ENCODE measurements at places on chromosomes 11 and 22.

GRCh38 chr11:34836958-34837856 lies 79.0 kb downstream of the APIP start:
- no peak for DNase-seq

- DNase-seq: no peak
Measured at GRCh38 chr22:46738647-46739093, 618 bp upstream of the CERK start.

GRCh38 chr11:132788816-132789325 lies 743.4 kb downstream of the OPCML start:
- no peak for DNase-seq

DNA sequence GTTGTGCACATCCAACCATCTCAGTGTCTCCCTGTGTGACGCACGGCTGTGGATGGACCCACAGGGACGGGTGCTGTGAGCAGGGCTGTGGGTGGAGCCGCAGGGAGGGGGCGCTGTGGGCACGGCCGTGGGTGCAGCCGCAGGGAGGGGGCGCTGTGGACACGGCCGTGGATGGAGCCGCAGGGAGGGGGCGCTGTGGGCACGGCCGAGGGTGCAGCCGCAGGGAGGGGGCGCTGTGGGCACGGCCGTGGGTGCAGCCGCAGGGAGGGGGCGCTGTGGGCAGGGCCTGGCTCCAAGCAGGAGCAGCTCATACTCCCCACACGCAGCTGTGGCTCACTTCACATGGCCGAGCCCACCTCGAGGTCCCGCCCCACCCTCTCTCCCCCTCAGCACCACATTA lies 6.0 kb upstream of the MAPK11 start:
- peak; percentile 80 for DNase-seq

GRCh38 chr11:2299773-2300172 lies 1.9 kb downstream of the C11orf21 start:
- DNase-seq: no peak

GRCh38 chr11:121688055-121688491 lies 235.3 kb upstream of the SORL1-AS1 start:
- DNase-seq: no peak

- DNase-seq: no peak
Measured at GRCh38 chr11:87628026-87628580, 547.1 kb downstream of the RAB38 start.

DNA sequence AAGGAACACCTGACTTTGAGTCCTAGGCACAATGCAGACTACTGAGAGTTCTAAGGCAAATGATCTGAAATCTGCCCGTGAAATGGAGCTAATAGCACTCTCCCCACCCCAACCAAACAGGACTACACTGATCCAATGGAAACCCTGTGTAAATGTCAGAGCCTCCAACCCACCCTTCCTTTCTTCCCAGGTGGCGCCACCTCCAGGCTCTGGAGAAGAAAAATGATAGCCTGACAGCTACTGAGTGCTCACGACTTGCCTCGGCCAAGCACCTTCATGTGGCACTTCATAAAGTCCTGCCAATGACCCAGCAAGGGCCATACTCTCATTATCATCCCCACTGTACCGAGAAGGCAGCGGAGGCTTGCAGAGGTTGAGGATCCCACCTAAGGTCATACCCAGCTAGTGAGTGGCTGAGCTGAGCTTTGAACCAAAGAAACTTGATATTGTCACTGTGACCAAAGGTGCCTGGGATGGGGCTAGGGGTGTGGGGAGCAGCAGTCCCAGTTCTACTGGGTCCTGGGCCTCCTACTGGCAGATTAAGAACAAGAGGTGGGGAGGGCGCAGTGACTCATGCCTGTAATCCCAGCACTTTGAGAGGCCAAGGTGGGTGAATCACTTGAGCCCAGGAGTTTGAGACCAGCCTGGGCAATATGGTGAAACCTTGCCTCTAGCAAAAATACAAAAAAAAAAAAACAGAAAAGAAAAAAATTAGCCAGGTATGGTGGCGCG lies 20.5 kb downstream of the TST start:
- DNase-seq: no peak

DNA sequence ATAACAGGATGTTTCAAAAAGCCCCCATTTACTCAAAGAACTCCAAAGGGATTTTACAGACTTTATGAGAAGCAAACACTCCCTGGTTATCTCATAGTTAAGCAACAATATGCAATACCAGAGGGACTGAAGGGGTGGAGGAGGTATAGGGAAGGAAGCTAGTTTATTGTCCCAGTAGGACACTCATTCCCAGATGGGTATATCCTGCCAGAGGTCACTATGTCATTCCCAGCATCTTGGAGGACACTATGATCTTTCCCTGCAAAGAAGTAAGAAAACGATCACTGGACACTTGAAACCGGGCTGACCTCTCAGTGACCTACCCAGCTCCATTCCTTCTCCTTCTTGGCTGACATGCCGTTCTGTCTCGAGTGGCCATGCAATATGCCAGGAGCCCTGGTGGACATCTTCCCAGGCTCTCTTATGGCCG lies 114.5 kb downstream of the NAT10 start:
- no peak for DNase-seq

GRCh38 chr11:112363527-112363926 lies 102.9 kb upstream of the PLET1 start:
- DNase-seq: no peak

GRCh38 chr22:30994960-30995359 lies 25.9 kb downstream of the TUG1 start:
- no peak for DNase-seq

DNA sequence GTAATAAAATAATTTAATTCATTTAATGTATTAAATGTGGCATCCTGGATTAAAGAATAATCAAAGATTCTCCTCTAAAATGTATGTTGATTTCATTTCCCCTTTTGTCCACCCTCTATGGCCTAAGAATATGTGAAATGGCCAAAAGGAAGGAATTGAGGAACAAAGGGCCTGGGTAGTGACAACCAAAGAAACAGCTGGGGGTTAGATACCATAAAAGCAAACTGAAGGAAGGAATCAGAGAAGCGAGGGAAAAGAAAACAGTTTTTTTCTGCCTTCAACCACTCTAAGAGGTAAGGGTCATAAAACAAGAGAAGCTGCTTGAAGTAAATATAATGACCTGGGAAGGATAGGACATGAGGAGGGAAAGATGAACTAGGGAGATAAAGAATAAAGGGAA lies 139.3 kb downstream of the FAM76B start:
- no peak for DNase-seq

DNA sequence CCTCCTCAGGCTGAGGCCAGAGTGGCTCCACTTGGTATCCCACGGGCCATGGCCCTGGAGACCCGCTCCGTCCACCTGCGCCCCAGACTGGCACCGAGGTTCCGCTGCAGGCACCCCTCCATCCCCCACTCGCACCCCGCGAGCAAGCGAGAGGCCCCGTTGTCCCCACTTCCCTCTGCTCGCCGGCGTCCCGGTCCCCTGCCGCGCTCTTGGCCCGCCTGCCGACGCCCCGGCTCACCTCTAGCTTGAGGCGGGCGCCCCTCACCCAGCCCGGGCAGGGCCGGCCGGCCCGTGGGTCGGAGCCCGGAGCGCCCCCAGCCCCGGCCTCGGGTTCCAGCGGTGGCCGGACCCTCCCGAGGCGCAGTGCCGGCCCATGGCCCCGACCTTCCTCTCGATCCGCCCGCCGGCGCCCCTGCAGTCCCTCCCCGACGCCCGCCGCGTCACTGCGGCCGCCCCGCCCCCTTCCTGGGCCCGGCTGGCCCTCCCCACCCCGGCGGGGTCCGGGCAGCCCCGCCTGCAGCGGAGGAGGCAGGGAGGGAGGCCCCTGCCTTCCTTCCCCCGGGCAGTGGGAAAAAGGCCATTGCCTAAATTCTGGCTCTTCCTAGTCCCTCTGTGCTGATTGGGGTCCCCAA lies at the start of gene PITPNM1:
TSS of gene PITPNM1 (minus strand) at position 414 of the 632 bp plus-strand sequence. CDS start 1,183 bp downstream, outside the sequence.
- DNase-seq: peak; percentile 76

DNA sequence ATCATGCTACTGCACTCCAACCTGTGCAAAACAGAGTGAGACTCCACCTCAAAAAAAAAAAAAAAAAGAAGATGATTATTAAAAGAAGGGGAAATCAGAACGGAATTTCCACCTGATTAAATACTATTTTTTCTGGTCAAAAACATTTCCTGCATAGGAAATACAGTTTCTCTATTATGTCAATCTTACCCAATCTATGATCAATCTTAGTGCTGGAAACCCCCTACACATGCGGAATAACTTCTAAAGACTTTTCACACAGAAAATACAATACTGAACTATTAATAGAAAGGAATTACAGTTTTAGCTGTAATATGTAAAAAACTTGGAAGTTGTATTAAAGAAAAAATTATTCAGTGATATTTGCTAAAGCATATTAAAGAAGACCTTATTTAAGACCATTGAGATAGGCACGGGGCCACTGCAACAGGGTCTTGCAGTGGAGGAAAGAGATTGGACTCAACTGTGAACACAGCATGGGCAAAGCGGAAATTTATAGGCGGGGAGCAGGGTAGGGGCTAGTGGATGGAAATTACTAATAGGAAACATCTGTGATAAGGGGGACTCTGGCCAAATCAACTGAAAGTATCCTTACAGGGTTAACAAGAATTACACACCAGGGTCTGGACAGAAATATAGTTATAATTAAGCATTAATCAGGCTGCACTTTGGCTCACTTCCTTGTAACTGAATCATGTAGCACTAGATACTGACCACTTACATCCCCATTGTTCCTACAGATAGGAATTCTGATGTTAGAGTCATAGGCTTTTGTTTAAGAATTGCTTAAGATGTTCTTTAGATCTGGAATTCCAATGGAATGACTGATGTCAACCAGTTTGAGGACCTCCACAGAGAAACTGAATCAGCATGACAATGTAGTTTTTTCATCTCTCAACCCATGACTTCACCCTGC lies 411.5 kb upstream of the DDI1 start:
- DNase-seq: no peak

- DNase-seq: no peak
Measured at GRCh38 chr11:68928136-68928880, 24.6 kb downstream of the IGHMBP2 start.

DNA sequence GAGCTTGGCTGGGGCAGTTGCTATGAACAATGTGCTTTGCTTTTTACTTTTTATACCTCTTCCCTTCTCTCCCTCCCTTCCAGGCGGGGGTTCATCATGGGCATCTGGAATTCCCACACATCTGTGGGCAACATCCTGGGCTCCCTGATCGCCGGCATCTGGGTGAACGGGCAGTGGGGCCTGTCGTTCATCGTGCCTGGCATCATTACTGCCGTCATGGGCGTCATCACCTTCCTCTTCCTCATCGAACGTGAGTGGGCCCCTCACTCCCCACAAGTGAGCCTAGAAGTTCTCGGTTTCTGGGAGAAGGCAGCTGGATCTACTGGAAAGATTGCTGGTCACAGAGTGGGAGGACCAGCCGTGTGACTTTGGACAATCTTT lies 17.4 kb downstream of the SLC37A2 start:
- no peak for DNase-seq

- DNase-seq: no peak
Measured at GRCh38 chr22:28154861-28155260, 235.8 kb upstream of the PITPNB start.

GRCh38 chr11:120182372-120182771 lies 28.5 kb upstream of the OAF start:
- no peak for DNase-seq

DNA sequence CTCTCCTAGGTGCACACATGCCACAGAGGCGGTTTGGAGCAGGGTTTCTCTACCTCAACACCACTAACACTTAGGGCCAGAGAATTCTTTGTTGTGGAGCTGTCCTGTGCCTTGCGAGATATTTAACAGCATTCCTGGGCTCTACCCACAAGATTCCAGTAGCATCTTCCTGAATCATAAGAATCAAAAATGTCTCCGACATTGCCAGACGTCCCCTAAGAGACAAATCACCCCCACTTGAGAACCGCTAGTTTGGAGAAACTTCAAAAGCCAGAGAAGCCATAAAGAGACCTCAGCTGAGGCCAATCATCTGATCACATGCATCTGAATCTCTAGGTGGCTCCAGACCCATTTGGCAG lies 16.1 kb downstream of the MFNG start:
- DNase-seq: no peak
